ENCODE measurements at places on chromosomes 6 and 20. TPM values are rescaled to one million over a fixed set of nuclear protein-coding genes. Genes with fewer than 3 reads are reported as not detected.

The SLPI gene
- total RNA-seq: 181 TPM

The HLA-DRB5 gene
- 0.31 TPM for total RNA-seq

The STX11 gene
- 2.8 TPM for total RNA-seq

The DUSP15 gene
- total RNA-seq: 0.82 TPM

The PRKN gene
- 7.0 TPM for total RNA-seq

The PNLDC1 gene
- total RNA-seq: 0.82 TPM

DNA sequence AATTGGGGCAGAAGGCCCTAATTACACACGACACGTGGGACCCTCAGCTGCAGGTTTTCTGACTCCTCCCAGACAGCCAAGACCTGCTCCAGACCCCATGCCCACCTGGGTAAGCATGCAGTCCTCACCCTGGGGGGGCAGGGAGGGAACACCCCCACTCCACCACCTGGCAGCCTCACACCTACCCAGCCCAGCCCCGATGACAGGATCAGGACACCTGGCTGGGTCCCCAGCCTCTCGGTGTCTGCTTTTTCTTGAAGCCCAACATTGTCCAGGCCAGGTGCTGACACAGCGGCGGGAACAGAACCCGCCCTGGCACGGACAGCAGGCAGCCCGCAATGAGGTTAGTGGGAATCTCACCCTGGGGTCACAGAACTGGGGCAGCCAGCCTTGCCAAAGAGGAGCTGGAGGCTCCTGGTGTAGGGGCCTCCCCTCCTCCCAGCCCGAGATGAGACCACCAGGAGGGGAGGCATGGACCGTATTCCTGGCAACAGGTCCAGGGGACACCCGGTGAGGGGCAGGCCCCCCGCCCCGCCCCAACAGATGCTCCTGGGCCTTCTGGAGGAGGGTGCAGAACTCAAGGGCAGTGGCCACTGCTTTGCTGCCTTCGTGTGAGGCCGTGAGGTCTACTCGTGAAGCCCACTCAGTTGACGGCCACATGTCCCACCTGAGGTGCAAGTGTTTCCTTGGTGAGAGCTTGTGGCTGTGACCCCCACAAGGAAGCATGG, 103.8 kb downstream of the DLL1 start:
- no peak for DNase-seq

DNA sequence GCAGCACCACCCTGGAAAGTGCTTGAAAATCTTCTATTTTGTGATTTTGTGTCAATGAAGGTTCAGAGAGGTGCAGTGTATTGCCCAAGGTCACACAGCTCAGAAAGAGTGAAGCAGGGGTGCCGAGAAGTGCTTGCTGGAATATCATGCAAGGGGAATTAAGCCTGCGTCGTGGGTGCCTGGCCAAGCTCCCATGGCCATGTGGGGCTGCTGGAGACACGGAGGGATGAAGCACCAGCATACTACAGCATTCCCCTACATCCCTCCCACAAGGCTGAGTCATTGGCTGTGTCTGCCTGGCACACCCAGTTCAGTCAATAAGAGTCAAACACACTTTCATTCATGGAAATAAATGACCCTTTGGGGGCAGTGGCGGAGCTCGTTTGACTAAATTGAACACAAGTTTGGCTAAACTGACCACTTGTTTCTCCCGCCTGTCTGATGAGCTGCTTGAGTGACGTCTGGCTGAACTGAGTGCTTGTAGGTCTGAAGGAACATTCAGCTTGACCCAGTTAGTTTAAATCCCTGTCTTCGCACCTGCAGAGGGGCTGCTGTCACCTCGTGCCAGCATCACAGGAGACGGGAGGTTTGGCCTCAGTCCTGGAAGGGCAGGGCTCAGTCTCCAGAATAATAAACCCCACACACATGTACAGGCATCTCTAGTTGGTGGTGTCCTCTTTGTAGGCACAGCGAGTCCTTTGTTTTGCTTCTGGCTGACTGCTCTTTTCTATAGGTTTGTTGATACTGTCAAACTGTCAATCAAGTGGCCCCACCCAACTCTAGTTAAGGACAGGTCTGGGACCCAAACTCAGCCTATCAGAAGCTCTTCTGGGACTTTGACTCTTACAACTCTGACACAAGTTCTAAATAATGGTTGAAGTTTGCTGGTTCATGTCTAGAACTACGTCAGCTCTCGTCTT, 8.4 kb upstream of the TGM2 start:
- DNase-seq: peak; percentile 76

DNA sequence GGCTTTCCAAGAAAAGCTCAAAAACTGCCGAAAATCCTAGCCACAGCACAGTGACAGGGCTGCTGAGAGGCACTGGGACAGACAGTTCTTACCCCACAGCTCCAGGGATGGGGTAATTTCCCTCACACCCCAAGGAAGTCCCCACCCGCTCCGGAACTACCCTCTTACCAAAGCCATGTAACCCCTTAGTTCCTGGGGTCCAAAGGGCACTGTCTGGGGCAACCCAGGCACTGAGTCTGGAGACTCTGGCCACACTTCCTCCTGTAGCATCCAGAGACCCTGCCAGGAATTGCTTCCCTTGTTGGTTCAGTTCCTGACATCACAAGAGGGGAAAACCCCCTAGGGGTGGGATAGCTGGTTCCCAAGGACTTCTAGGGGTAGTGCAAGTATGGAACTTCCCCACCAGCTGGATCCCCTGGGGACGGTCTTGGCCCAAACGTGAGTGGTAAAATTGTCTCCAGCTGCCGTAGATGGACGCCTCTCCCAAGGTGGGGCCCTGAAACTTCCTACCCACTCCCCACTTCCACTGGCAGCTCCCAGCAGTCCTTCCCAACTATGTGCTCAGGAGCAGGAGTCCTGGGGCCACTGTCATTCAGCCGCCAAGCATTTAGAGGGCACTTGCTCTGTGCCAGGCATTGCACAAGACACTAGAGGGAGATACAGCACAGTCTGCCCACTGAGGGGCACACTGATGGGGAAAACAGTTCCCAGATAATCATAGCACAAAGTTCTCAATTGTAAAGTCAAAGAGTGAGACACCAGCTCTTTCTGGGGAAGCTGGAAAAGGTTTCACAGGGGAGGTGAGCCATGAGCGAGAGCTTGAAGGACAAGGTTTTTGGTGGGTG, 17.2 kb upstream of the HCK start:
- DNase-seq: no peak

- DNase-seq: peak; percentile 45
Measured at GRCh38 chr6:35601331-35602132, 87.2 kb downstream of the FKBP5 start.

GRCh38 chr20:19812056-19812455, 54.0 kb downstream of the RIN2 start:
- DNase-seq: no peak

DNA sequence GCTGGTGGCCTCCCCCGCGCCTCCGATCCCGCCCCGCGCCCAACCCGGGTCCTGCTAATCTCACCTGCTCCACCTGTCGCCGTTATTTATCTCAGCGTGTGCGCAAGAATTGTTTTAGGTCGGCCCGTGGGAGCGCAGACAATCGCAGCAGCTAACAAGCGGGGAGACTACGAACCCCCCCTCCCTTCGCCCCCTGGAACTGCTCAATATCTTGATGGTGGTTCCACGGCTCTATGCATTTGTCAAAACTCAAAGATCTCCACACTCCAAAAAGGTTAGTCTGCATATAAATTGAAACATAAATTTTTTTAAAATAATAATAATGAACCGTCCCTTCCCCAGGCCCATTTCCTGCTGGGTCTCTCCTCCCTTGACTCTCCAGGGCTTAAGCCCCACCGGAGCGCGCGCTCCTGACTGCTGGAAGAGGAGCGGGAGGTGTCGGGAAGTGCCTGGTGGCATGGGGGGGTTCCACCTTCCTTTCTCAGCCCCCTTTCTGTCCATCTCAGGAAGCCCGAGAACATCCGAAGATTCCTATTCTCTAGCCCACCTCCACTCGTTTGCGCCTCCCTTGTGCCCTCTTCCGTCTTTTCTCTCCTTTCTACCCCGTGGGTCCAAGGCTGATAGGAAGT, 1.6 kb upstream of the MDGA1 start:
- no peak for DNase-seq

- no peak for DNase-seq
Measured at GRCh38 chr20:63366390-63367365, 5.5 kb upstream of the CHRNA4 start.

DNA sequence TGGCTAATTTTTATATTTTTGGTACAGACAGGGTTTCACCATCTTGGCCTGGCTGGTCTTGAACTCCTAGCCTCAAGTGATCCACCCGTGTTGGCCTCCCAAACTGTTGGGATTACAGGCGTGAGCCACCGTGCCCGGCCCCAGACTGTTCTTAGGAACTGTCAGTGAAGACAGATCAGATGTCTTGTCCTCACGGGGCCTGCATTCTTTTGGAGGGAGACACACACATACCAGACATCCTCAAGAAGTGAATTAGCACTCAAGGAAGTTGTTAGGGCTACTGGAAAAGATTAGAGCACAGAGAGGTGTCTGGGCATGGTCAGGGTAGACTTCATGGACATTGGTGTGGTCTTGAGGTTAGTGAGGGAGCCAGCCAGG, 10.3 kb upstream of the LPIN3 start:
- DNase-seq: no peak

- DNase-seq: peak; percentile 27
Measured at GRCh38 chr6:5334341-5334740, 73.0 kb downstream of the FARS2 start.

DNA sequence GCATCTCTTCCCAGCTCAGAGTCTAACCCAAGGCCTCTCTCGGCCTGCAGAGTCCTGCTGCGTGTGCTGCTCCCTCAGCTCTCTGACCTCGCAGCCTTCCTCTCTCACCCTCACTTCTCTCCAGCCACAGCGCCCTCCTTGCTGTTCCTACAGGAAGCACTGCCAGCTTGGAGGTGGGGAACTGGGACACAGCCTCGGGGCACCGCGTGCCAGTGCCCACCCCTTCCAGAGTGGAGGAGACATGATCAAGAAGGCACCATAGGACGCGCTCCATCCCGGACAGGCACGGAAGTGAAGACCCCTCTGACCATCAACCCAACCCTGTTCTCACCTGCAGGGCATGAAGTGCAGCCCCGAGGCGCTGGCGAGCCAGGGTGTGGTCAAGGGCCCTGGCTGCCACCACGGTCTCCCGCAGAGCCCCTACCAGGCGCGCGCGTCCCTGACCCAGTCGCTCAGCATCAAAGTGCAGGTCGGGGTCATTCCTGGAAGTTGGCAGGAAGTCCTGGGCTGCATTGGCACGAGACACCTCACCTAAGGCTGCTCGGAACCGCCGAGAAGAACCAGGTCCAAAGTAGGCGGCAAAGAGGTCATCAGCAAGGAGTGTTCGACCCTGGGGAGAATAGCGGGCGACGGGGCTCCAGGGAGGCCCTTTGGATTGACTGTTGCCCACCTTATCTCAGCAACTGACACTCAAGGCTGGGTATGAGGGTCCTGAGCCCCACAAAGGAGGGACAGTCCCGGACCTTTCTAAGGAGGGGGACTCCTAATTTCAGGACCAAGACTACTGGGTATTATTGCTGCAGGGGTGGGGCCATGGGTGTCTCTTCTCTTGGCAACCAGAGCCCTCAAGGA, 1.3 kb downstream of the VWA7 start:
- DNase-seq: no peak

DNA sequence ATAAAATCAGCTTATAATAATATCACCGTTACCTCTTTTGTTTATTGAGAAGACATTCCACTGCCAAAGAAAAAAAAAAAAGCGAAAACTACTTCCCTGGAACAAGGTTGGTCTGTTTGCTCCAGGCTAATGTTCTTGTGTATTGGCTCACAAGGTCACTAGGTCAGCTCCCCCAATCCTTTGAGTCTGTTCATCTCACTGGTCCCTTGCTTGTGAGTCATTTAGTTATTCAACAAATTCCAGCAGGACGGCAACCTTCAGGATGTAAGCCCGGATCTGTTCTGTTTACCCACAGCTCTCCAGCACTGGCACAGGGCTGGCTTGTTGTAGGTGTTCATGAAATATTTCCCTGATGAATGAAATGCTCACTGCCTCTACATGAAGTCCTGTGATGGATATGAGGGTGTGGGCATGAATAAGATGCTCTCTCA, 3.3 kb downstream of the ARHGAP40 start:
- no peak for DNase-seq

DNA sequence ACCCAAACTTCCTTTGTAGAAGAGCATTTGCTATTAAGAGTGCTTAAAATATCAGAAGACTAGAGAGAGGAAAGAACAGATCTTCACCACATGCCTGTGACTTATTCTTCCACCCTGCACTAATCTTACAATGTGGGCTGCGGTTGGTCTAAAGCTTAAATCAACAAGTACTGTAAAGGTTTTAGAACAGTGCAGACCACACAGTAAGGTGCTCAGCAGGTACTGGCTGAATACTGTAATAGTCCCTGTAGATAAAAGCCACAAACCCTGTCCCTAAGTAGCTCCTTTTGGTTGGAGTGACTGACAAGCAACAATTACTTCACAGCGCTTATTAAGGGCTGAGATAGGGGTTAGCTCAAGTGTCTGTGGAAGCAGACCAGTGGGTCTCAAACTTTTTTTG, 972 bp upstream of the PHF3 start:
- peak; percentile 15 for DNase-seq

DNA sequence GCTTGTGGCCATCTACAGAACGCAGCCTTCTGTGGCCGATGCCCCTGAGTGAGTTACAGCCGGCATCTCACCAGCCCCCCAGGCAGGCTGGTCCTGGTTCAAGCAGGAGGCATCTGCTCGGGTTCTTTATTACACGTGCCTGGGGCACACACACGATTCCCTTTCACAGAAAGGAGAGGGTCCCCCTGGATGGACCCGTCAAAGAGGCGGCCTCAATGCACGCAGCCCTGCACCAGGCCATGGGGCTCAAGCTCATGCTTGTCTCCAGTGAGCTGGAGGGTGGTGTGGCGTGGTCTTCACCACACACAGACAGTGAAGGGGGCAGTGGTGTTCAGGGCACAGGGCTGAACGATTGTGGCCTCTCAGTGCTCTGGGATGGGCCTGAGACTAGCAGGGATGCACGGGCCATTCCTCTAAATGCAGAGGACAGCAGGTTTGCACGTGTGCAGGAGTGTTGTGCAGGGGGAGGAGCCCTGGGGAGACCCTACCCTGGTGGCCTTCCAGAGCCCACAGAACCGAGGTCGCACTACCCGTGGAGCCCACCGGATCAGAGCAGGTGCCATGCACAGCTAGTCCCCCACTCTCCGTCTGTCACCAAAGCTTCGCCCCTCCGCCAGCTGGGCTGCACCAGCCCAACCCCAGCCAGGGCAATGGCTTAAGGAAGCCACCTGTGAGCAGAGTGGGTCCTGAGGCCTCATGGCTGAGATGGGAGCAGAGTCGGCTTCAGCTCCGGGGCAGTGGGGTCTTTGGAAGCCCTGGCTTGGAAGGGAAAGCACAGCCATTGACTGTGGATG, 23.1 kb downstream of the FRMD1 start:
- DNase-seq: no peak

DNA sequence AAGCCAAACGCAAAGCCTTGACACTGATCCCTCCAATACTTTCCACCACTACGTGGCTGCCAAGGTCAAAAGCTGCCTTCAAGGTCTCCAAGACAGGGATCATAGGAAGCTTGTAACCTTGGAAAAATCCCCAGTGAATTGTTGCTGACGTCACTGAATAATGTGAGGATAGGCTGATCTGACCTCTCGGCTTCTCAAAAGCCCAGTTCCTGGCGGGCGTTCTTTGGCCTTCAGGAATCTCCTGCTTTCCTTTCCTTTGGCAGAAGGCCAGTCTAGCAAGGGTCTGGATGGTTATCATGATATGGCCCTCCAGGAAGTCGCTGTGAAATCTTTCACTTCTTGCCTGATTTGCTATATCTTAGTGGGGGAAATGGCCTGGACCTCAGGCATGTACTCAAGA, 61.4 kb upstream of the TNFAIP3 start:
- DNase-seq: no peak

GRCh38 chr6:87807475-87807874, 105.4 kb upstream of the AKIRIN2 start:
- no peak for DNase-seq

Measured in tongue (tissue), 3 donors.